ENCODE measurements at places on chromosomes 12 and 14. TPM values are rescaled to one million over a fixed set of nuclear protein-coding genes. Genes with fewer than 3 reads are reported as not detected.

The CLEC4A gene
- 0.29 TPM for total RNA-seq

The CPNE6 gene
- total RNA-seq, result not detected

The SAMD15 gene
- total RNA-seq, result 9.7 TPM

The CLMN gene
- 23.0 TPM for total RNA-seq

The RNASE12 gene
- not detected for total RNA-seq

The GARIN6 gene
- total RNA-seq, result not detected

The PPFIBP1 gene
- total RNA-seq, result 118 TPM

The PTGDR gene
- 0.38 TPM for total RNA-seq

The VRK1 gene
- total RNA-seq, result 36.9 TPM

The MYO1A gene
- 4.3 TPM for total RNA-seq

The PKP2 gene
- 29.5 TPM for total RNA-seq

The TRHDE gene
- 3.2 TPM for total RNA-seq

The FZD10 gene
- total RNA-seq, result 17.7 TPM

The KCNH5 gene
- total RNA-seq, result 0.88 TPM

The CRADD gene
- 8.1 TPM for total RNA-seq

The KRT7 gene
- total RNA-seq, result 125 TPM

The RNASE3 gene
- total RNA-seq, result not detected

The SRRM4 gene
- total RNA-seq, result 1.4 TPM

The CCDC197 gene
- total RNA-seq, result not detected

The REM2 gene
- 2.0 TPM for total RNA-seq

The GUCY2C gene
- total RNA-seq, result 2.1 TPM

The SERPINA9 gene
- total RNA-seq, result not detected

The KERA gene
- total RNA-seq, result 0.17 TPM

The ANAPC5 gene
- total RNA-seq, result 101 TPM

The SDR39U1 gene
- total RNA-seq, result 62.1 TPM

The RAD9B gene
- 0.46 TPM for total RNA-seq

The STX2 gene
- total RNA-seq, result 8.2 TPM

The DHRS2 gene
- 1.4 TPM for total RNA-seq

The SERPINA12 gene
- not detected for total RNA-seq

The CMA1 gene
- total RNA-seq, result not detected

The COQ10A gene
- 26.4 TPM for total RNA-seq

The VDR gene
- total RNA-seq, result 0.77 TPM

The GPR135 gene
- 2.7 TPM for total RNA-seq

The WNT5B gene
- total RNA-seq, result 11.3 TPM

The TAS2R9 gene
- not detected for total RNA-seq

The RIMBP2 gene
- 35.6 TPM for total RNA-seq

The RAN gene
- 984 TPM for total RNA-seq

The TIMM9 gene
- total RNA-seq, result 46.8 TPM

The AQP6 gene
- 0.22 TPM for total RNA-seq

The TMEM30B gene
- 12.2 TPM for total RNA-seq

The SLC25A21 gene
- total RNA-seq, result 0.58 TPM

The IGF1 gene
- total RNA-seq, result 16.1 TPM

The NR1H4 gene
- total RNA-seq, result 9.5 TPM

The RTL1 gene
- 1.5 TPM for total RNA-seq

The MTRFR gene
- 13.9 TPM for total RNA-seq

The LGALS3 gene
- 497 TPM for total RNA-seq

The CYP27B1 gene
- total RNA-seq, result 2.2 TPM

The C12orf56 gene
- total RNA-seq, result not detected

The PYGL gene
- 38.8 TPM for total RNA-seq

The PIWIL1 gene
- total RNA-seq, result not detected

The RXYLT1 gene
- 15.4 TPM for total RNA-seq

The VASH1 gene
- 28.8 TPM for total RNA-seq

The DNAJC22 gene
- 5.0 TPM for total RNA-seq

The PLXNC1 gene
- 8.3 TPM for total RNA-seq

The SLCO1B1 gene
- total RNA-seq, result not detected

The KIF26A gene
- 12.9 TPM for total RNA-seq

The OS9 gene
- 222 TPM for total RNA-seq
